NCI-H774 (cell line): ENCODE measurements at places on chromosomes 1 and 21.
A peak's percentile ranks its signal among the peaks of the same experiment; 100 is the strongest.

- DNase-seq, result no peak
Measured at GRCh38 chr1:180837020-180837419, 75.7 kb upstream of the KIAA1614 start.

- no peak for DNase-seq
Measured at GRCh38 chr1:100612540-100612939, 74.6 kb downstream of the GPR88 start.

DNA sequence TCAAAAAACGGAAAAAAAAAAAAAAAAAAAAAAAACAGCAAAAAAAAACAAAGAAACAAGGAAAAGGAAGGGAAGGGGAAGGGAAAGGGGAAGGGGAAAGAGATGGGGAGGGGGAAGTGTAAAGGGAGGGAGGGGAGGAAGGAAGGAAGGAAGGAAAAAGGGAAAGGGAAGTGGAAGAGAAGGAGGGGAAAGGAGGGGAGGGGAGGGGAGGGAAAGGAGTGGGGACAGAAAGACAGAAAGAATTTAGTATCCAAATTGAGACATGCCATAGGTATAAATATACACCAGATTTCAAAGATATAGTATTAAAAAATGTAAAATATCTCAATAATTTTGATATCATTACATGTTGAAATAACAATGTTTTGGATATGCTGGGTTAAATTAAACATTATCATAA lies 25.8 kb downstream of the ARID4B start:
- DNase-seq, result no peak

DNA sequence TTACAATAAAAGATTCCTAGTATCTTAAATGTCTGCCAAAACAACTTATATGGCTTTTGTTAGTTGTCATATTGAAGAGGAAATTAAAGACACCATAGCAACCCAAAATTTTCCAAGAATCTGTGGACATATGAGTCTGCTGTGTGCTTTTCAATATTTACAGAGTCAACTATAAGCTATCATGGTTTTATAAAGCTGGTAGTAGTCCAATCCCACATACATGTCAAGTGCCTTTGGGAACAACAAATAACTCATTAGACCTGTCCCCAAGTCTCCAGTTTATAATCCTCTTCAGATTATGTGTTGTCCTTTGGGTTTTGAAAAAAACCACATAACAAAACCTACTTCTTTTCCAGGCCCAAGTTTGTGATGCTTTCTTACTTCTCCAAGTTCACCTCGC lies 293.8 kb upstream of the USP25 start:
- no peak for DNase-seq

GRCh38 chr1:21659924-21660326 lies 9.2 kb downstream of the RAP1GAP start:
- no peak for DNase-seq

DNA sequence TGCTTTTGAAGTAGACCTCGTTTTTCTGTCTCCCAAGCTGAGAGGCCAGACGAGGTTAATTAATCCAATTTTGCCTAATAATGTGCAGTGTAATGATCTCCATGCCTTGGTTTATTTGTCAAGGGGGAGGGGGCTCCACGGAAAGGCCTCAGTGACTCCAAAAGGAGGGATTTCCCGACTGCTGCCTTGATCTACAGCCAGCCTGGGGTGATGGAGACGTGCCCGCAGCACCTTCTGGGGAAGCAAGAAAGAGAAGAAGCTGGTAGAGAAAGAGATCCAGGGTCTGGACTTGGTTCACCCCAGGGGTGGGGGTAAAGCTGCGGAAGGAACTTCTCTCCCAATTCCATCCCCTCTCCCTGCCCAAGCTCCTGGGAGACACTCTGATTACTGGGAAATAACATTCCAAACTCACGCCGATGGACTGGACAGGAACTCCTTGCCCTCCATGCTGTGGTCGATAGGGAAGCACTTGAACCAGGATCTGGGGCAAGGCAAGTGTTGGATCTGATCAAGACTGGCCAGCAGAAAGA lies 44.1 kb upstream of the SIM2 start:
- DNase-seq, result no peak

DNA sequence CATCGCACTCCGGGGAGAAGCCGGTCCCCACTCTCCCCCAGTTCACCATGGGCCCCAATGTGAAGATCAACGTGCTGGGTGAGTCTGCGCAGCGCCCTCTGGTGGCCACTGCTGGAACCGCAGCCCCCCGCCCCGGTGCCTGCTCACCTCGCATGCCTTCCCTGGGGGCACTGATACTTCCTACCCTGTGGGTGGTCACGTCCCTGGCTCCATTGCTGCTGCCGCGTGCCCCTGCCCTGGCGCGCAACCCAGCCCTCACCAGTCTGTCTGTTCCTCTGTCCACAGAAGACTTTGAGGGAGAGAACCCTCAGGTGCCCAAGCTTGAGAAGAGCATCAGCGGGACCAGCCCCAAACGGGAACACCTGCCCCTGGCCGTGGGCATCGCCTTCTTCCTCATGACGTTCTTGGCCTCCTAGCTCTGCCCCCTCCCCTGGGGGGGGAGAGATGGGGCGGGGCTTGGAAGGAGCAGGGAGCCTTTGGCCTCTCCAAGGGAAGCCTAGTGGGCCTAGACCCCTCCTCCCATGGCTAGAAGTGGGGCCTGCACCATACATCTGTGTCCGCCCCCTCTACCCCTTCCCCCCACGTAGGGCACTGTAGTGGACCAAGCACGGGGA lies 7.6 kb downstream of the EFNA3 start:
- DNase-seq, result peak; percentile 31

- no peak for DNase-seq
Measured at GRCh38 chr1:110229348-110230001, 19.4 kb downstream of the KCNC4 start.

DNA sequence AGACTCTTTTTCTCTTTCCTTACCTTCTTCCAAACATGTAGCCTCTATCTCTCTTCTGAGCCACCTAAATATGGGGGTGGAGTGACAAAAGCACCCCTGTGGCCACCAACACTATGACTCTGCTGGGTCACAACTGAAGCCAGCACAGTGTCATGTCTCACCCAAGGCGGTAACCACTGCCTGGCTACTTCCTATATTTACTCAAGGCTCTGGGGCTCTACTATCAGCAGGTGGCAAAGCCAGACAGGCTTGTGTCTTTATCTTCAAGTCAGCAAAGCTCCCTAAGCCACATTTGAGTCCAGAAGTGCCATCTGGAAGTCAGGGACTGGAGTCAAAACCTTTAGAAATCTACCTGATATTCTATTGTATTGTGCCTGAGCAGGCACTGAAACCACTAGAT lies 1515.2 kb downstream of the PLA2G4A start:
- no peak for DNase-seq

GRCh38 chr1:226763905-226764264 lies 24.8 kb upstream of the ITPKB start:
- no peak for DNase-seq

- no peak for DNase-seq
Measured at GRCh38 chr1:101898137-101898536, 98.6 kb downstream of the OLFM3 start.

DNA sequence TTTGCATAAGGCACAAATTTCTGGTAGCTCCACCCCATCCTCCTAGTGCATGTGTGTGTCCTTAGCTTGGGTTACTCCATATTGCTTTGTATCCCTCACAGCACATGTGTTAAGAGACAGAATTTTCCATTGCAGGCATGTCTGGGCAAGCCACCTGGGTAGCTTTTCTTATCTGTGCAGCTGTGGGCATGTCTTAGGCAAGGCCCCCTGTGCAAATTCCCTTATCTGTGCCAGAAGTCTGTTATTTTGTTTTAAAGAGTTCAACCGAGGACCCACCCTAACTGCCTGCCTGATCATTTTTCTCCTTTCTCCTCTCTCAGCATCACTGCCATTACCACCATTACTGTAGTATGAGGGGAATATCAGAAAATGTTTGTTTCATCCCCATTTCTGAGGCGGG lies 131.9 kb downstream of the CYYR1 start:
- DNase-seq, result no peak

DNA sequence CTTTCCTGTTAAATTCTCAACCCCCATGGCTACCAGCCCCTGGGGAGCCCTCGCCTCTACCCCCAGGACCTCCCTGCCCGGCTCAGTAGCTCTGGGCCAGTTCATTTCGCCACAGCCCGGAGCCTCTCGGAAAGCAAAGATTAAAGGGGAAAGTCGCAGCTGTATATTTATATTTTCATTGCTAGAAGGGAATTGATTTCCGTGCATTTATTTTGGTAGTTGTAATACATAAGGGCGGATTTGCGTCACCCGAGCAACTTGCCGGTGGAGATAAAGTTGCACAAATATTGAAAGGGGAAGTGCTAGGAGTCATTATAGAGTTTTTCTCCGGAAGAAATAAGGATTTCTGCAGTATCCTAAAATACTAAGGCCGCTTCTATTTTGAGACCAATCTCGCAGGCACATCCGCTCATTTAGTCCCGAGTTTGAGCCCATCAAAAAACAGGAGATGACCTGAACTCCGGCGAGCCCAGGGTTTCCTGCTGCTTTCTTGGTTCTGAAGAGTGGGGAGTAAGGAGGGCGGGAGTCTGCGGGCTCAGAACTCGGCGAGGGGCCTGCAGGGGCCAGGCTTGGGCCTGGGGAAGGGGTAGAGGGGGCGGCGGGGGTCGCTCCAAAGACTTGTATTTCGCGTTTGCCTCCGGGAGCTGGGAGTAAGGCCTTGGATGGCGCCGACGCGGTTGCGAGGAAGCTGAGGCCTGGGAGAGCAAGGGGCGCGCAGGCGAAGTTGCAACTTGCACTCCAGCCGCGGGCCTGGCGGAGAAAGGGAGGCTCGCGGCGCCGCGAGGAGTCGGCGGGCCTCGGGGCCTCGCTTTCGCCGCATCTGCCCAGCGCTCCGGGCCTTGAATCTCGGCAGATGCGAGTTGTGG lies 2.5 kb upstream of the HLX start:
- DNase-seq, result no peak

- no peak for DNase-seq
Measured at GRCh38 chr1:160859166-160859565, 3.5 kb downstream of the CD244 start.

GRCh38 chr21:10272216-10272615 lies 249.2 kb upstream of the TPTE start:
- no peak for DNase-seq

- no peak for DNase-seq
Measured at GRCh38 chr1:87150143-87150542, 178.5 kb upstream of the LMO4 start.

DNA sequence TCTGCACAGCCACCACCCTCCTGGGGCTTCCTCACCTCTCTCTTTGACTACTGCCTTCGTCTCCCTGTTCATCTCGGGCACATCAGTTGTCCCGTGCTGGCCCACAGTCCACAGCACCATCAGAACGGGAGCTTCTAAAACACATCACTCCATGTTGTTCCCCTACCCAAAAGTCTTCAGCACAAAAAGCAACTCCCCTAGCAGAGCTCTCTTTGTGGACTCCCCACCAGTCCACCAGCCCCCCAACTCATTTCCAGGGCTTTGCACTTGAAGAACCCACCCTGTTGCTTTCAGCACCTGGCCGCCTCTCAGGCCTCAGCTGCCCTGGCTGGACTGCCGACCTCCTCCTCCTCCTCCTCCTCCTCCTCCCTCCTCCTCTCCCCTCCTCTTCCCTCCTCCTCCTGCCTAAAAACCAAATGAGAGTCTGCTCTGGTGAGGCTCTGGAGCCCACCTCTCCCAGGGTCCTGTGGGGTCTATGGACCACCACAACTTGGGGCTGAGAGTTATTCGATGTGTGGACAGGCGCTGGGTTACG lies 251.2 kb upstream of the VAMP3 start:
- DNase-seq, result no peak

DNA sequence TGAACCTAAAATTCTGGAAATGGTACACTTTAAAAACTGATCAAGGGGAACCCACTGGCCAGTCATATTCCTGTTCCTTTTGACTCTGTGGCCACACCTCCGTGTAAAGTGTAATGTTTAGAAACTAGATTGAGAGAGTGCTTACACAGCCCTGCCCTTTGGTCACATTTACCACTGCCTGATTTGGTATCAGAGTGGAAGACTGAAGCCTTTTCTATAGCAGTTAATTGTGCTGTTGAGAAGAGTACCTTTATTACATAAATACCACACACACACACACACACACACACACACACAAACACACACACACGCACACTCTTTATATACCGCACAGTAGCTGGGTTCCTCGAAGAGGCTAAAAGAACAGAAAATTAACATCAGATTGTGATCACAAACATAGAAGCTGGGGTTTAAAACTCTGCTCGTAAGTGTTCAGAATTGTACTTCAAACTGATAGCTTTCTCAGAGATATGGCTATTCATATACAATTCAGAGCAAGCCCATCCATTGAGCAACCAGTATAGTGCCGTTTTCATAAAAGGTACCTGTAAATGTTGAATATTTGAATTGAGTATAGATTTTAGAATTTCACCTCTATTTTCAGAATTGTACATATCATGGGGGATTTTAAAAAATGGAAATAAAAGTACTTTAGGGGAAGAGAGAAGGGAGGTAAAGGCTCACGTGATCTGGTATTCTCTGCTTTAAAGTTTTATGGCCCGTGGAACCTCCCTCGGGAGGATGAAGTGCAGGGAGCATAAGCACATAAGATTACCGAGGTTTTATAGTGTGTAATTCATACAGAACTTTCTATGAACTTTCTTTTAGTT lies 37.5 kb downstream of the CAMTA1 start:
- DNase-seq, result no peak

DNA sequence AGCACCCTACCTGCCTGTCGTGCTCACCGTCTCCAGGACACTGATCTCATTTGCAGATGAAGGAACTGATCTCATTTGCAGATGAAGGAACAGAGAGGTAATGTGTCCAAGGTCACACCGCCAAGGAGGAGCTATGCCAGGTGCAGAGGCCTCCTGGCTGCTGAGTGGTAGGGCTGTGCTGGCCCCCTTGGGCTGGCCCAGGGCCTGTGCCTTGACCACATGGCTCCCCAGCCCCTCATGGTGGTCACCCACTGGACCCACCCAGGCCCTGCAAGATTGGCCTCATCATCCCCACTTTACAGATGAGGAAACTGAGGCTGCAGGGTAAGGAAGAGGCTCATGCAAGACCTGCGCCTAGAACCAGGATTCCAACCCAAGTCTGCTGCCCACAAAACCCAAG lies 628.3 kb downstream of the MATN1 start:
- DNase-seq, result no peak

DNA sequence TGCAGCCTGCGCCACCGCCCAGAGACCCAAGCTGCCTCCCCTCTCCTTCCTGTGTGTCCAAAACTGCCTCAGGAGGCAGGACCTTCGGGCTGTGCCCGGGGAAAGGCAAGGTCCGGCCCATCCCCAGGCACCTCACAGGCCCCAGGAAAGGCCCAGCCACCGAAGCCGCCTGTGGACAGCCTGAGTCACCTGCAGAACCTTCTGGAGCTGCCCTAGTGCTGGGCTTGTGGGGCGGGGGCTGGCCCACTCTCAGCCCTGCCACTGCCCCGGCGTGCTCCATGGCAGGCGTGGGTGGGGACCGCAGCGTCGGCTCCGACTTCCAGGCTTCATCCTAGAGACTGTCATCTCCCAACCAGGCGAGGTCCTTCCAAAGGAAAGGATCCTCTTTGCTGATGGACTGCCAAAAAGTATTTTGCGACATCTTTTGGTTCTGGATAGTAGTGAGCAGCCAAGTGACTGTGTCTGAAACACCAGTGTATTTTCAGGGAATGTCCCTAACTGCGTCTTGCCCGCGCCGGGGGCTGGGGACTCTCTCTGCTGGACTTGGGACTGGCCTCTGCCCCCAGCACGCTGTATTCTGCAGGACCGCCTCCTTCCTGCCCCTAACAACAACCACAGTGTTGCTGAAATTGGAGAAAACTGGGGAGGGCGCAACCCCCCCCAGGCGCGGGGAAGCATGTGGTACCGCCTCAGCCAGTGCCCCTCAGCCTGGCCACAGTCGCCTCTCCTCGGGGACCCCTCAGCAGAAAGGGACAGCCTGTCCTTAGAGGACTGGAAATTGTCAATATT lies 19.0 kb upstream of the CCDC27 start:
- no peak for DNase-seq

GRCh38 chr1:26016953-26017545 lies 4.5 kb upstream of the EXTL1 start:
- DNase-seq, result no peak
